ENCODE measurements at places on chromosomes 5 and 9.

DNA sequence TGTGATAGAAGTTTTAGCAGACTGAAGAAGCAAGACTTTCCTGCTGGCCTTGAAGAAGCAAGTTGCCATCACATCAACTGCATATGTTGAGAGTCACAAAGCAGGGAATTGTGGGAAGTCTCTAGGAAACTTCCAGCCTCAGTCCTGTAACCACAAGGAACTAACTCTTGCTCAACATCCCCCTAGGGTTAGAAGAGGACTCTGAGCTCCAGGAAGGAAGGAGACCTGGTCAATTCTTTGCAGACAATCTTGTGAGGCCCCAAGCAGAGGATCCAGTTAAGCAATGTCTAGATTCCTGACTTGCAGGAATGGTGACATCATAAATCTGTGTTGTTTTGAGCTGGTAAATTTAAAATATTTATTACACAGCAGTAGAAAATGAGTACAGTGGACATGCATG, 18.6 kb upstream of the ZNF366 start:
- no peak for DNase-seq

DNA sequence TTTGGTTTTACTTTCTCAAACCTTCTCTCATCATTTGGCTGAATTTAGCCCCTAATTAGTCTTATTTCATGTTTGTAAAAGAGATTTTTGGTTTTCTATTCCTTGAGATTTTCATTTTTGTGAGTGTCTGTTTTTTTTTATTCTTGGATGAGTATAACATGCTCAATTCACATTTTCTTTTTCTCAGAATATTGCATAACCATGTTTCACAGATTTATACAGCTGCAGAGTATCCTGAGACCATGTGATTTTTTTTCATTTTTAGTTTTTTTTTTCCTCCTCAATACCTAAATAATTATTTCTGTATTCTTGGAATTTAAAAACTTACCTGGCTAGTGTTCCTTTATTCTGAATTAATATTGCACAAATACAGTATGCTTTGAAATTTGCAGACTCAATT, 361.9 kb downstream of the SEMA5A start:
- no peak for DNase-seq

DNA sequence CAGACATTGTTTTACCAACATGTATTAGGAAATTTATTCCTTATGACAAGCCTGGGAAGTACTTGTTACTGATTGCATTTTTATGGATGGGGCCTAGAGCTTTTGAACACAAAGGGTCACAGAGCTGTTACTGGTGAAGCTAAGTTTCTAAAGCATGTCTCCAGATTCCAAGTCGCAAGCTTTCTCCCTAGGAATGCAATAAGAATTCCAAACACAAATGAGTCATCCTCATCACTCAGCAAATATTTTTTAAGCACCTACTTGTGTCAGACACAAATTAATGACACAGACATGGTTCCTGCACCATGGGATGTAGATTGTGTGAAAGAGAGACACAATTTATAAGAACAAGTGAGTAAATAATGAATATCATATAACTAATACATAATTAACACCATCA, 11.0 kb upstream of the SH3RF2 start:
- DNase-seq, result no peak

GRCh38 chr9:86598411-86599239, 244.4 kb upstream of the TUT7 start:
- no peak for DNase-seq

DNA sequence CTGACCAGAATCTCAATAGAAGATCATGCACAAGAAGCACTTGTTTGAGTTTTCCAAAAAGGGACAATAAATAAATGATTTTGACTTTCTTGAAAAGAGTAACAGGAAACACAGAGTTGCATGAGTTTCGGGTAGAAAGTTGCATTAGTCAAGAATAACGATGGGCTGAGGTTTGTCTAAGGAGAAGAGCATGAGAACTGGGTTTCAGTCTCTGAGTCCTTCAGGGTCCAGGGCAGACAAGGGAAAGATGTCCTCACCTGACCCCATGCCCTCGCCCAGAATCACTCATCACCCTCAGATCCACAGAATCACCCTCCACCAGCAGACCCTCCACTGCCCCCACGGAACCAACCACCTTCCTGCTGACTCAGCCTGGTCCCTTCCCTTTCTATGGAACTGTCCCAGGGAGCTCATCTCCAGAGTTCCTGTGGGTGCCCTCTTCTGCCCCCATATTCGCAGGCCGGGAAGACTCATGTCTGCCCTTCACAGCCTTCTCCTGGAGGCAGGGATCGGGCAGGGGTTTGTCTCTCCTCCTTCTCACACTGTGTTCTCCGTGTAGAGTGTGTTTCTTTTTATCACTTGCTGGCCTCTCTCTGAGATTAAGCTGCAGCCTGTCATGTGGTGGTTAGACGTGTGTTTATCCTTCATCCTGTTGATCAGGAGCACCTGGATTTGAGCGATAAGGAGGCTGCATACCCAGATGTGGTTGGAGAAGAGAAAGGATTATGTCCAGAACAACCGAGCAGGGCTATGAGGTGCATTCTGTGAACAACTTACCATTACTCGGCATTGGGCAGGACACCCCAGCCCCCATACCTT, 442.6 kb downstream of the MAT2B start:
- no peak for DNase-seq

DNA sequence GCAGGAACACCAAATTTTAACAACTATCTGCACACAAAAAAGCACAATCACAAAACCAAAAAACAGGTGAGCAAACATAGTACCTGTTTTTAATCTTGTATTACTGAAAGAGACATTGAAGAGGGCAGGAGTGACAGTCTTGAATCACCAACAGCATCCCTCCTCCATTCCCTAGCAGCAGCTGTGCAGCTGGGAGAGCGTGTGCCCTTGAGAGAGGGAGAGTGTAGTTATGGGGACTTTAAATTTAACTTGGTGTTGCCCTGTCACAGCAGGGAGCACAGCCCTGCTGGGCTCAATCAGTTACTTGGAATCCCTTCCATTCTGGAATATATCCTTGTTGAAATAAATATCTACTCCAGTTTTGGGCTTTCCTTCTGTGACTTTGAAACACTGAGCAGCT, 1938.7 kb upstream of the NUDT12 start:
- DNase-seq, result no peak

- no peak for DNase-seq
Measured at GRCh38 chr5:107319901-107320300, 350.8 kb downstream of the EFNA5 start.

All from sciatic nerve (tissue), 2 donors.